ENCODE measurements at places on chromosomes 12 and 14.

GRCh38 chr12:38932320-38932719 is 26.9 kb upstream of the CPNE8 start:
- no peak for DNase-seq

- no peak for DNase-seq
Observed at GRCh38 chr12:28421374-28421773, 231.1 kb downstream of the CCDC91 start.

DNA sequence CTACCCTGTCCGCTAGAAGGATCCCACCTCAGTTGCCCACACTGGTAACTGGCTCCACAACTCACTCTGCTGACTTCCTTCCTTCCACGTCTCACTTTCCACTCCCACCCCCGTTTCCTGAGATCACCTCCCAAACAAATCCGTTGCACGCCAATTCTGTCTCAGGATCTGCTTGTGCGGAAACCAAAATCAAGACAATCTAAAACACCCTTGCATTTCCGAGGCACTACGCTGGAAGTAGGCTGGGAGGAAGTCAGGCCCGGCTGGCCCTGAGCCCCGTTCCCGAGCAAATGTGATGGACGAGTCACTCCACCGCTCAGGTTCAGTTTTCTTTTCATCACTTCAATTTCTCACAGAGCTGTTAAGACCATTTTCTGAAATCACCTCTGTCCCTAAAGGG is 23.1 kb downstream of the ABCB9 start:
- DNase-seq, result no peak

DNA sequence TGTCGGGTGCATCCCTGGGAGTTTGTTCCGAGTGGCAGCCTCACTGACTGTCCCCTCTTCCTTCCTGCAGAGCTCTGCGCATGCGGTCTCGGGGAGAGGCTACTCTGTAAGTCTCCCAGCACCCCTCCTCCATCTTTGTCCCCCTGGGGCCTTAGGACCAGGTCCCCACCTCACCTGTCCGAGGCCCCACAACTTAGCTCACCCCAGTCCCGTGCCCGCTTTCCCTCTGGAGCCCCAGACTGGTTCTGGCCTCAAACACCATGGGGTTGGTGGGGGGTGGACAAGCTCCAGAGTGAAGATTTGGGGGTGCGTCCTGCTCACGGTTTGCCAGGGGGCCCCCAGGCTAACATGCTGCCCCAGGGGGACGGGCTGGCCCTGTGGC is 37.9 kb downstream of the FBRSL1 start:
- no peak for DNase-seq

DNA sequence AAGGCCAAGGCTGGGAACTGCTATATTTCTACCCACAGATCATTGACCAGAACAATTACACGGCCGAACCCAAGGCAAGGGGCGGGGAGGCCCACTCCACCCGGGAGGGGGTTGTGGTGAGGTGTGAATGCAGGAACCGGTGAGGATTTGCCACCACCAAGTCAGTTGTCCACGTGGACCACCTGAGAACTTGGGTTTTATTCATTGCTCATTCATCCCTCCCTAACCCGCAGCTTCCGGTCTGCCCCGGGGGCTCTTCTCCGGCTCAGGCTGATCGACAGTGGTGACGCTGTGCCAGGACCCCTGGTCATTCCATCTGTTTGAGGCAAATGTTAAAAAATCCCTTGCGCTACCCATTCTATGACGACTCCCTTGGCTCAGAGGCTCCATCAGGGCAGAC is 127.7 kb upstream of the RTL1 start:
- DNase-seq, result no peak

DNA sequence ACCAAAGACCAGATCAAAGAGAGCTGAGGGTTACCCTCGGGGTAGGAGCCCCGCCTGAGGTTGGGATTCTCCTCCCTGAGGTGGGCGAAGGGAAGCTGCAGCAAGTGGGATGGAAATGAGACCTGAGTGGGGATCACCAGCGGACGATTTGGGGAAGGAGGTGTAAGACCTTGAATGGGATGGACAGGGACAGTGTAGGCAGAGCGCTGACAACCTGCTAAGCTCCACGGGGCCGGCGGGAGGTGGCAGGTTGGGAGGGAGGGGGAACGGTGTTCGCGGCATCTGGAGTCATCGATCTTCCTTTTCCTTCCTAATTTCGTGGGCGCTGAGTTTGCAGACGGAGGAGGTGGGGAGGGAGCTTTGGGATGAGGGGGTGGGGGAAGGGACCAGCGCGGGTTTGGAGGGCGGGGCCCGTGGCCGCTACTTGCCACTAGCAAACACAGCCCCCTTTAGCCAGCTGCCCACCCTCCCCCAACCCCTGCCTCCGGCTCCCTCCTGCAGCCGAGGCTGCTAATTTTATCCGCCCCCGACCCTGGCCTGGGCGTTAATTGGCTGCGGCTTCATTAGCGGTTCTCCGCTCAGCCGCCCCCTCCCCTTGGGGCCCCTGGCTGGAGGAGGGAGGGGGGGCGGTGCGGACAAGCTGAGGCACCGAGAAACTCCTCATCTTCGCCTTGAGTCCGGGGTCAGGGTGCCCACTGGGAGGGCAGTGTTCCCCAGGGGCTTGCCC is 2.8 kb upstream of the SHMT2 start:
- DNase-seq, result no peak

DNA sequence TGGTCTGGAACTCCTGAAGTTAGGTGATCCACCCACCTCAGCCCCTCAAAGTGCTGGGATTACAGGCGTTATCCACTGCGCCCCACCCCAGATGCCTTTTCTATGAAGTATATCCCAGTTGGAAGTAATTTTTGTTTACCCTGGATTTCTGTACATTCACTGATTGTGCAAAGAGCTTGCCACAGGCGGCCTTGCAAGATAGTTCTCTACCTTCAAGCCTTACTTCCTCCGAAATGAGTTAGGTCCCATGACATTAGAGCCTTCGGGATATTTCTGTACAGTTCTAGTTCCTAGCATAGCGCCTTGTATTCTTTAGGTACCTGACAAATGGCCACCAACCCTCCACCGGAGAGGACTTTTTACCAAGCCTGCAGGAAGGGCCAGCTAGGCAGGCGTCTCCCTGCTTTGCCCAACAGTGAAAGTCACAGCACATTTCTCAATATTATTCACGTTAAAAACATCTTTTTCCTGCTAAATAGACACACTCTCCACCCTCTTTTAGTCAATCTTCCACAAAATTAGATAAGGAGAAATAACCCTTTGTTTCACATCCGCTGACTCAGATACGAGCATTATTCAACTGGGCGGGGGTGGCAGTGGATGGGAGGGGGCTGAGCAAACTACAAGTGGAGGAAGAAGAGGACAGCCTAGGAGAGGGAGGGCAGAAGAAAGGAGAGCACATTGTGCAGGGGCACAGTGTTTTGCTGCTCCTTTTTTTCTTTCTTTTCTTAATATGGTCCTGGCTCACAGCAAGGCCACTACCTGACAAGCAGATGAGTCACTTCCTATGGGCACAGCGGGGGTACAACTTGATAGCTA is 40.0 kb upstream of the CAPRIN2 start:
- no peak for DNase-seq

GRCh38 chr12:132465269-132466190 is 24.4 kb upstream of the FBRSL1 start:
- no peak for DNase-seq

- DNase-seq, result no peak
Observed at GRCh38 chr12:88860851-88861250, 280.6 kb upstream of the KITLG start.

GRCh38 chr12:115541891-115542421 is 735.5 kb downstream of the MED13L start:
- DNase-seq, result no peak

All from CD8-positive, alpha-beta memory T cell (primary cell).